Lower lobe of right lung (tissue), 2 donors: ENCODE measurements at places on chromosomes 4 and X. TPM values are rescaled to one million over a fixed set of nuclear protein-coding genes. Genes with fewer than 3 reads are reported as not detected.

JADE3 gene
- 8.5 TPM for total RNA-seq

YTHDC1 gene
- 77.2 TPM for total RNA-seq

POU4F2 gene
- not detected for total RNA-seq

PRR32 gene
- not detected for total RNA-seq

TMEM271 gene
- not detected for total RNA-seq

TMPRSS11D gene
- not detected for total RNA-seq

IL21 gene
- total RNA-seq = not detected

STATH gene
- total RNA-seq = not detected

ANK2 gene
- total RNA-seq = 14.0 TPM

- DNase-seq = no peak
These were observed 296.0 kb upstream of the HS3ST1 start for GRCh38 chr4:11724731-11725130.

GRCh38 chr4:46889410-46889809, 19.6 kb downstream of the COX7B2 start:
- DNase-seq = no peak

DNA sequence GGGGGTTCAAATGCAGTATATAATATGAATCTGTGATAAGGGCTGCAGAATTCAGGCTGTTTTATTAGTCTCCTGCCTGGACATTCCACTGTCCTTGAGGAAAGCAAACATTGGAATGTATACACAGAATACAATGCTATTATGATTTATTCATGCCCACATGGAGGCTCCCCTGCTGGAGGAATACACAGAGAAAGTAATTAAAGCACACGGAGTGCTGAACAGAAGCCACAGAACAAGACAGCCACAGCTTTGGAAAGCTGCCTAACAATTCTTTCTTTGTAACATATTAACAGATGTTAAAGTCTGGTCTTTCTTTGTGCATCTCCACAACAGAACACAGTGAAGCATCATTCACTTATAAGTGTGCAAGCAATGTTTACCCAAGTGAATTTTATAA, 155.8 kb downstream of the ARAP2 start:
- DNase-seq = no peak

- no peak for DNase-seq
These were observed 92.8 kb downstream of the AMMECR1 start for GRCh38 chrX:110224926-110225617.

- DNase-seq = no peak
These were observed 1566.9 kb downstream of the STIM2 start for GRCh38 chr4:28427306-28428085.

DNA sequence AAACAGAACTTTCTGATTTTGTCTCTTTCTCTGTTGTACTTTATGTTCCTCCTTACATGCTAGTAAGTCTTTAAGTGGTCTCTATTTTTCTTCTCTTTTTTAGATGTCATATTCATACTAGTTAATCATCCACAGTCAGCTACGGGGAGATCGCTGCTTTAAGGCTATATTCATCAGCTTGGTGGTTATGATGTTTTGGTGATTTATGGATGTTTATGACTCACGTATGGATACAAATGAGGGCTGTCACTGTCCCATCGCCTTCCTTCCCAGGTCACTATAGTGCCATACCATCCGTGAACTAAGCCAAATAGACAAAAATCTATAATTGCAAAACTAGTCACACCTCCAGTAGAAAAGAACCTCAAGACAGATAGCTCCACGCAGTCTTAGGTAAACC, 296.8 kb upstream of the AADAT start:
- no peak for DNase-seq

GRCh38 chr4:175511861-175512260, 300.2 kb downstream of the GPM6A start:
- no peak for DNase-seq

GRCh38 chr4:123824524-123824923, 427.9 kb downstream of the SPRY1 start:
- DNase-seq = no peak

- DNase-seq = no peak
These were observed 704.8 kb downstream of the ARAP2 start for GRCh38 chr4:35539404-35540055.

GRCh38 chr4:128924951-128925350, 115.5 kb downstream of the JADE1 start:
- no peak for DNase-seq

DNA sequence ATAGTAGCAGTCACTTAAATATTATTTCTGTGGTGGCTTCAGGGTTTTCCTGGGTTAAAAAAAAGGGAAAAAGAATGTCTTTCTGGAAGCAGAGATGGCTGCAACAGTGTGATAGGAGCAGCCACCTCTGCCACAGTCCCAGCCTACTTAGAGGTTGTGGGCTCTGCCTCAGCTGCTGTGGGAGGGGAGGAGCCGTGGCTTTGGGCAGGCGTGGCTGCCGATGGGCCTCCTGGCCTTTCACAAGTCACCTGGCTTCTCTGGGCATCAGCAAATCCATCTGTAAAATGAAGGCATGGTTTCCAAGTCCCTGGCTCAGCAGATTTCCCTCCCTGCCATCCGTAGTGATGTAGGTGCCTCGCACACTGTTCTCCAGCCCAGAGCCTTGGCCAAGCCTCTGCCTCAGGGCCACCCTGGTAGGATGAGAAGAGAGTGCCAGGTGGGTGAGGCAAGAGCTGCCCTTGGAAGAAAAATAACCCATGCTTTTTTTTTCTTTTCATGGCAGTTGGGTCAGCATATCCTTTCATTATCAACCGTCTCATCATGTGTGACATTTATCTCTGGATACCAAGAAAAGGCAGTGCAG, 66.1 kb downstream of the PTTG2 start:
- no peak for DNase-seq

DNA sequence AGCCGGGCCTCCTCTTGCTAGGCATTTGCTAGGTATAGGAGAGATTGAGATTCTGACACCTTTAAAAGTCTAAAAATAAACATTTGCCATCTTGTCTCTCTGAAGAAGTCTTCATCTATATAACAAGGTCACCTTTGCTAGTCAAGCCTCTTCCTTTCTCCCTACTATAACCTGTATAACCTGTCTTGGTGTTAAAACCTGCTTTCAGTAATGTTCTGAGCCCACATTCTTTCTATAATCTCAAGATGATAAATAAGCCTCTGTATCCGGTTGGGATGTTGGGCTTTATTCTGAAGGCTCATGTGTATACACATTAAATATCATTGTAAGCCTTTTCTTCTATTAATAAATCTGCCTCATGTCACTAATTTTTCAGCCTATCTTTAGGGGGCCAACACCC, 10.2 kb downstream of the ASIC5 start:
- DNase-seq = no peak

DNA sequence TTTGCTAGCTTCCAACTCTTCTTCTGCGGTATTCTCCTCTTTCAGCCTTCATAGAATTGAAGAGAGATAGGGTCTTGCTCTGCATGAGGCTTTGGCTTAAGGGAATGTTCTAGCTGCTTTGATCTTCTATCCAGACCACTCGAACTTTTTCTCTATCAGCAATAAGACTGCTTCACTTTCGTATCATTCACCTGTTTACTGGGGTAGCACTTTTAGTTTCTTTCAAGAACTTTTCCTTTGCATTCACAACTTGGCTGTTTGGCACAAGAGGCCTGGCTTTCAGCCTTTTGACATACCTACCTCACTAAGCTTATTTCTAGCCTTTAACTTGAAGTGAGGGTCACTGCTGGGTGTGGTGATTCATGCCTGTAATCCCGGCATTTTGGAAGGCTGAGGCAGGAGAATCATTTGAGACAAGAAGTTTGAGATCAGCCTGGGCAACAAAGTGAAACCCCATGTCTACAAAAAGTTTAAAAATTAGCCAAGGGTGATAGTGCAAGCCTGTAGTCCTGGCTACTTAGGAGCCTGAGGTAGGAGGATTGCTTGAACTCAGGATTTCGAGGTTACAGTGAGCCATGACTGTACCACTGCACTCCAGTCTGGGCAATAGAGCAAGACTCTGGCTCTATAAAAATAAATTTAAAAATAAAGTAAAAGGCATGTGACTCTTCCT, 47.1 kb upstream of the HPGDS start:
- no peak for DNase-seq

DNA sequence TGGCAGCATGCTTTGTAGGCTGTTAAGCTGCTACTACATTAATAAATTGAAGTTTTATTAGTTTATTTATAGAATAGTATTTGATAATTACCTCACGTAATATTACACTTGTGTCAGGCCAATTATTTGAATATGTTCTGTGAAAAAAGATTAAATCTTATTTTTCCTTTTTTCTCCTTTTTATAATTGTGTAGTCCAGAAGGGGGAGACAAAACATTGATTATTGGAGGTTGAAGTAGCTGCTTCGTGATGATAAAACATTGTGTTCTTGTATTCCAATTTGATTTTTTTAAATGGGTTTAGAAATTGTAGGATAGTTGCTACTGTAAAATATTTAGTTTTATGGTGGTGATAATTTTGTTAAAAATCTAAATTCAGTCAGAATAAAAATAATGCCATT, 85.7 kb downstream of the DIAPH2 start:
- DNase-seq = no peak

- no peak for DNase-seq
These were observed 1051.9 kb downstream of the NLGN4X start for GRCh38 chrX:5176766-5177165.

DNA sequence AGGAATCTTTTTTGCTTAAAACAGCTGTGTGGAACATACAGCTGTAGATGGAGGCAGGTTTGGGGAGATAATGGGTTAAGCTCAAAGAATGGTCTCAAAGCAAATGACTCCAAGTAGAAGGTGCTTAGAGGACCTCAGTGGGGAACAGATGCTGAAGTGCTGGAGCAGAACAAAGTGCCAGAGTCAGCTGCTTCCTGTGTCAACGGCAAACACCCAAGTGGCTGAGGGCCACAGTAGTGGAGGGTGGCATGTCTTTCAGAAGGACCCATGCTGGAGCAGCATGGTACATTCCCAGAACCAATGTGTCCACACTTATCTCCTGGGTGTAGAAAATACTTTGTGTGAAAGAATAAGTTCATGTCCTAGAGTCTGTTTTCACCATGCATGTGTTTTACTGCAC, 197.5 kb downstream of the CCNG2 start:
- no peak for DNase-seq

GRCh38 chrX:122817321-122817955, 366.6 kb upstream of the GRIA3 start:
- DNase-seq = no peak

DNA sequence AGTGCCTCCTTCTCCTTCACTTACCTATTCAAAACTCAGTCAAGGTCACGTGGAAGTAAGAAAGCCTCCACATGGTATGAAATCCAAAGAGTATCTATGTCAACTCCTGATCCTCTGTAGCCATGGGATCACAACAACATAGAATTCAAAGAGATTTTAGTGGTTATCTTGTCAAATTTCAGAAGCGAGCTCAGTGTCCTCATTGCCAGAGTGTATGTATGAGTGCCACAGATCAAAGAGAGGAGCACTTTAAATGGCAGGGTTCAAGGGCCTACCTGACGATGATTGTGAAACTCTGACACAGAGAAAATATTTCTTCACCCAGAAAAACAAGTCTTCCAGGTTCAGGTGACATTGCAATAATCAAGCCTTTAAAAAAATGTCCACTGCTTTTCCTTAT, 1.2 kb upstream of the ACE2 start:
- DNase-seq = no peak

- DNase-seq = no peak
These were observed 54.8 kb downstream of the FGFBP1 start for GRCh38 chr4:15883610-15884243.

DNA sequence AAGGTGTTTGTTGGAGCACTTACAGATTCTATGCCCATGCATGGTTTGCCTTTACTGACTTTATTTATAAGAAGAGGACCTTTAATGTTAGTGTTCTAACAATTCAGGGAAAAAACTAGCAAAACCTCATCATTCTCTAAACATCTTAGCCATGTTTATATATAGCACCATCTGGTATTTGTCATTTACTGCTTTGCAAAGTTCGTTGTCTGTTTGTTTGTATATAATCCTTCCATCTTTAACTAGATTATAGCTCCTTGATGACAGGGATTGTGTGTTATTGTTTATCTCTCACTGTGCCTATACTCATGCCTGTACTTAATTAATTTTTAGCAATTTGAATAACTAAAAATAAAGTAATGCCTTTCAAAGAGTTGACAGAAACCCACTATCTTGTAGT, 170.6 kb upstream of the PACRGL start:
- no peak for DNase-seq

- DNase-seq = no peak
These were observed 112.2 kb upstream of the PSAPL1 start for GRCh38 chr4:7546809-7547367.

DNA sequence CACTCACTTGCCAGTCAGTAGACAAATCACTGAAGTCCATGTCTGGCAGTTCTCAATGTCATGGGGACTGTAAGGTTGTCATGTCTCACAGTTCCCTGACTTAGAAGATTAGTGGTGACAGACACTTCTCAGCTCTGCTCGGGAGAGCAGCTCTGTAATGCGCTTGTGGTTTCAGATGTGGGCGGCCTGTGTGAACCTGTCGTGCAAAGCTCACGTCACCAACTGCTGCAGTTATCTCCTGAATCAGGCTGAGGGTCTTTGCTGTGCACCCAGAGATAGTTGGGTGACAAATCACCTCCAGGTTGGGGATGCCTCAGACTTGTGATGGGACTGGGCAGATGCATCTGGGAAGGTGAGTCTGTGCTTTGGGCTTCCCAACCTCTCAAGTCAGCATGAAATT, at the start of gene IL9R:
IL9R (plus strand) TSS at position 261 of the 400 bp plus-strand sequence; CDS start at position 325, 64 bp downstream.
- DNase-seq = no peak

GRCh38 chr4:70681704-70682103, 6.6 kb upstream of the UTP3 start:
- no peak for DNase-seq

- no peak for DNase-seq
These were observed 22.5 kb downstream of the RWDD4 start for GRCh38 chr4:183636503-183636902.

DNA sequence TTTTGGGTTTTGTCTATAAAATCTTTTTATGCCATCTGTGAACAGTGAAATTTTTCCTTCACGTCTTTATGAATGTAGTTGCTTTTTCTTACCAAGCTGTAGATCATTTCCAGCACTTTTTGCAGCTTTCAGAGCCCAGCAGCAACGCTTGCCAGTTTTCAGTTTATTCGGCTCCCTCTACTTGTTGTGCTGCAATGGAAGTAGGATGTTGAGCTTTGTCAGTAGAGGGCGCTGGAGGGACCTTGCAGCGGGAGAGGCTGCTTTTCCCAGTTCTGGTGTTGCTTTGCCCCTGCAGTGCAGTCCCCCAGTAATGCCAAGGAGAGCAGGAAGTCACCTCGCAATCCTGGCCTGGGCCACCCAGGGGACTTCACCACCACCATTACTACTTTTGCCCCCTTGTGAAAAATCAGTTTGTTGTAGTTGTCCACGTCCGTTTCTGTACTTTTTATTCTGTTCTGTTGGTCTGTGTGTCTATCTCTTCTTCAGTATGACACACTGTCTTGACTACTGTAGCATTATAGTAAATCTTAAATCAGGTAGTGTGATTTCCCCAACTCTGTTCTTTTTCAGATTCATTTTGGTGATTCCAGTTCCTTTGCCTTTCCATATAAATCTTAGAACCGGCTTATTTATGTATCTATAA, 21.8 kb downstream of the CMC4 start:
- no peak for DNase-seq

- DNase-seq = no peak
These were observed 79.6 kb downstream of the COMMD8 start for GRCh38 chr4:47383829-47384427.
